H9 (cell line): ENCODE measurements at places on chromosomes 3 and 15.

DNA sequence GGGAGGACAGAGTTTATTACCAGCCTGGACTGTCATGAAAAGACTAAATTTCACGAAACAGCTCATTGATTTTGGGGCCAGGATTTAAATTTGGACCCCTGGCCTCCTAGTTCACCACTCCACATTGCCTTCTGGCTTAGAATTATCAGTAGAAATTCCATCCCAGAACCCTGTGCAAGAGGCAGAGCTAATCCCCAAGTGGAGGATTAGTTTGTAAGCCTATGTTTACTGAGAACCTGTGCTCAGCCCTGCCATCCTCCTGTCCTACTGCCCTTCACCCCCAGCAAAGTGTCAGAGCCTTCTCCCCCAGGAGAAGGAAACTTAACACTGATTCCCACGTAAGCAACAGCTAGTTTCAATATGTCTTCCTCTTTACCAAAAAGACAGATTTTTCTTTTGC, 99.4 kb downstream of the SST start:
- DNase-seq: no peak

- DNase-seq: no peak
Measured at GRCh38 chr15:92745845-92746271, 90.3 kb upstream of the FAM174B start.

DNA sequence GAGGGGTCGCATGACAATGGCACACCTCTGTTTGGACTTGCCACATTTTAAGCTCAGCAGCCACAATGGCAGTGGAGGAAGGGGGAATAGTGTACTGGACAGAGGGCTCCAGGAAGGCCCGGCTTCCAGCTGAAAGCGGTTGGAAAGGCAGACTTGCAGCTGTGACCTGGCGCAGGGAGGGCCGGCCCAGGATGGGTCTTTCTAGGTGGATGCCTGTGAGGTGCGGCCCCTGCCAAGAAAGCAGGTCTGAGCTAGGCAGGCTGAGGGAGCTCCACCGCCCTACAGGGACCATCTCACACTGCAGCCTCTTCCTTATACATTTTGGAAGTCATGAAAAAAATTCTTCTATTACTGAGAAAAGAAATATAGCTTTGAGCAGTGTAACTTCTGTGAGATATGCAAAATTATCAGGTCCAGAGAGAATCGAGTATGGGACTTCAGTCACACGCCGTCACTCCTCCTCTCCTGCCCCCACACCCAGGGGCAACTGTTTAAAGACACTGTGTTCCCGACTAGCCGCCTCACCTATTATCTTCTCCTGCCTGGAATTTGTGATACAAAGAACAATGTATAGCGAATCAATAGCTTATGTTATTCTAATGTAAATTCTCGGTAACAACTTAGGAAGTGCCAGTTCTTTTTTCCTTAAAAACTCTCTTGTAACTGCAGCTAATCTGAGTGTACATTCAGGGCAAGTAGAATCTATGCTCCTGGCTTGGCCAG, 331.0 kb downstream of the OCA2 start:
- DNase-seq: peak; percentile 59

- DNase-seq: no peak
Measured at GRCh38 chr3:43768381-43768973, 77.7 kb downstream of the ABHD5 start.

DNA sequence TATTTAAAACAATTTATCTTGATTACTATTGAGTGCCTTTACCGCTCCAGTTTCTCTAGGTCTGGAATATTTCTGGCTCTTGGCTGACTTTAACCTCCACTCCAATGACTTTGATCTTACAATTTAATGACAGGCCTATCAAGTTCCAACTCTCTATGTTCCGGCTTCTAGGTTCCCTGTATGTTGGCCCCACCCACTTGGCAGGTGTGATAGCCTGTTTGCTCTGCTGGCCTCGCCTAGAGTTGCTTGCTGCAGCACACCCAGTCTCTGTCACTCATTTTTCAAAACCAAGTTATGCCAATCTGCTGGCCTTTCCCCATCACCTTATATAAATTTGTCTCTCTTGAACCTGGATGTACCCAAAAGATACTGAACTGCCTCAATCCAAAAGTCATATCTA, 428.0 kb downstream of the ROBO1 start:
- no peak for DNase-seq

- DNase-seq: no peak
Measured at GRCh38 chr15:61157933-61158332, 71.2 kb downstream of the RORA start.
